Hematopoietic multipotent progenitor cell treated with erythropoietin and hydrocortisone succinate and interleukin-3 and kit ligand, for 6 days (in vitro differentiated cells): ENCODE measurements at places on chromosomes 6 and 20.

- DNase-seq: no peak
Observed at GRCh38 chr20:44357555-44358125, 2.1 kb downstream of the HNF4A start.

- DNase-seq: peak; percentile 22
Observed at GRCh38 chr20:37961066-37961465, 58.1 kb downstream of the VSTM2L start.

GRCh38 chr6:75526502-75527127 is 33.0 kb upstream of the FILIP1 start:
- DNase-seq: peak; percentile 86

DNA sequence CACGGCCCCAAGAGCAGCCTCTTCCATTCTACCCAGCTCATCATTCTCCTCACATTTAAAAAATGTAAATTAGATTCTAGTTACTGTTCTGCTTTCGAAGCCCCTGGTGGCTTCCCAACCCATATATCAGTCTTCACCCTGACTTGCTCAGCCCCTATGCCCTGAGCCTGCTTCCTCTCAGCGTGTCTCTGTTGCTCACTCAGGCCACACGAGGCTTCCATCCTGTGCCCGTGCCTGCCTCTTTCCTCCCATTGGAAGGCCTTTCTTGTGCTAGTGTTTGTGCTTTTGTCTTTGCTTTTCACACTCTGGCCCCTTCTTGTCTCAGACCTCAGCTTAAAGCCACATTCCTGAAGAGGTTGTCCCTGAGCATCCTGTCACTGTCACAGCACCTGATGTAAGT is 78.1 kb downstream of the AFDN start:
- DNase-seq: no peak

GRCh38 chr6:111534231-111534751 is 51.3 kb upstream of the REV3L start:
- peak; percentile 30 for DNase-seq

DNA sequence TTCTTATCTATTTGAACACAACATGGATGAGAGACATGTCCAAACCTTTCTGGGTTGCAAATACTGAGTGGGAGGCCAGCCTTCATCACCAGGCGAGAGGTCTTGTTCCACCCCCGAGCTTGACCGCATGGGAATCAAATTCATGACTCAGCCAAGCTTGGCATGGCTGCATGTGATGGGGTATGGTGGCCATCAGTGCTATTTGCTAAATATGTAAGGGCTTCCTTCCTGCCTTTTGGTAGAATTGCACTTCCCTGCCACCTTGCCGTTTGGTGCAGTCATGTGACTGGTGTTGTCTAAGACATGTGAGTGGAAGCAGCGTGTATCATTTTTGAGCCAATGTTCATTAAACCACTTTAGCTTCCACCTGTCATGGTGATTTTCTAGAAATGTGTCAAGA is 508.9 kb upstream of the SULF2 start:
- DNase-seq: no peak

DNA sequence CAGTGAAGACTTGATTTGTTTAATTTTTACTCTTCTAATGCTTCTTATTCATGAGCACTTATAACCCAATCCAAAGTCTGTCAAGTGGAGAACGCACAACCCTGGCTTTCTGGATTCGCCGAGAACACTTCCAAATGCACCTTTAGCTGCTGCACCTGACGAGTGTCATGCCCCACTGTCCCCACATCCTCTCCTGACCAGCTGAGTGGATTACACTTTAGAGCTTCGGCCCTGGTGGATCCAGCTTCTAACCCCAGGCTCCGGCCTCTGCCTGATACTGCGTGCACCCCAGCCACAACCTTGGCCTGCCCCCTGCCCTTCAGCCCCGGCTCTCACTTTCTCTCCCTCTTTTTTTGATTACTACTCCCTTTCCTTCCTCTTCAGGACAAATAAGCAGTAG is 258.8 kb downstream of the TMEM242 start:
- DNase-seq: no peak

DNA sequence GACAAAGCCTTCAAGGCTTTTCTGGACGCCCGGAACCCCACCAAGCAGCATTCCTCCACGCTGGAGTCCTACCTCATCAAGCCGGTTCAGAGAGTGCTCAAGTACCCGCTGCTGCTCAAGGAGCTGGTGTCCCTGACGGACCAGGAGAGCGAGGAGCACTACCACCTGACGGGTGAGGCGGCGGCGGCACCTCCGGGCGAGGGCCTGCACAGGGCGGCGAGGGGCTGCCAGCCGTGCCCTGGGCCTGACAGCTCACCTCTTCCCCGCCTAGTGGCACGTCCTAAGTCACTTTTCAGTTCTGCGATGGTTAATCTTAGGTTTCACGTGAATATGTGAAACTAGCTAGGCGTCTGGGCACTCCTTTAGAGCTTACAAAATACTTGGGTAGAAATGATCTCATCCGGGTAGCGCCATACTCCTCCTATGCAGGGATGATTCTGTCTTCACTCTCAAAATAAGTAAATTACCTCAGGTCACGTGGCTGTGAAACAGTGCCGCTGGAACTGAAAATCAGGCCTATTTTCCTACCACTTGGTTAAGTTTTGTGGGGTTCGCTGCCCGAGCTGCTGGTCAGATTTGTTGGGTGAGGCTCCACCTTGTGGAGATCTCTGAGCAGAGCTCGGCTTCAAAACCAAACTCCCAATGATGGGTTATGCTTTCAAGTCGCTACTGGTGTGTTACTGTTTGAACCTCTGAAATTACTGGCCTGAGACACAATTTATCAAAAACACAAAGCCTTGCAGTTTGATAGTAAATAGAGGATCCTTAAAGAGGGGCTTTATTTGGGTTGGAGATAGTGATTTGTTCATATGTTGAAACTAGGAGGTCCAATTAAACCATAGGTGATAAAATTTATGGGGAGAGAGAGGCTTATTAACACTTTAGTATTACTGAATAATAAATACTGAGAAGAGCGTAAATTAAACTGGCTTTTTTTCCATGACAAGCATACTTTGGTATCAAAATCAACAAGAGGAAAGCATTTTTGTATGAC is 15.5 kb upstream of the CLDN20 start:
- peak; percentile 59 for DNase-seq

DNA sequence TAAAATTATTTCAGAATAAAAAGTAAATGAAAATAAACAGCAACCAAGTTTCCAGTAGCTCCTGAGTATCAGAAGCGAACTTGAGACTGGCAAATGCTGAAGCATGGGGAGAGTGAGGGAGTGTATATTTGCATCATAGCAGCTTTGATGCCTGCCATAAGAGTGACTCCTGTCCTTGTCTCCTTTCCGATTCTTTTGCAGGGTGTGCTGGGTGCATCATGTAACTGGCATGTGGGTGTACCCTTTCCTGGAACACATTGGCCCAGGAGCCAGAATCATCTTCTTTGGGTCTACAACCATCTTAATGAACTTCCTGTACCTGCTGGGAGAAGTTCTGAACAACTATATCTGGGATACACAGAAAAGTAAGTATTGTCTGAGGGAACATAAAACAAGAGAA is 117.4 kb downstream of the ADAT2 start:
- no peak for DNase-seq

- no peak for DNase-seq
Observed at GRCh38 chr20:63008541-63009044, 1.8 kb upstream of the BHLHE23 start.

GRCh38 chr6:87572021-87572420 is 17.8 kb downstream of the RARS2 start:
- no peak for DNase-seq

GRCh38 chr6:30873137-30873640 is 11.1 kb upstream of the DDR1 start:
- no peak for DNase-seq
